ENCODE measurements at places on chromosomes 1 and 21.

GRCh38 chr1:15137809-15138208 lies 15.7 kb upstream of the TMEM51 start:
- DNase-seq: peak; percentile 14

DNA sequence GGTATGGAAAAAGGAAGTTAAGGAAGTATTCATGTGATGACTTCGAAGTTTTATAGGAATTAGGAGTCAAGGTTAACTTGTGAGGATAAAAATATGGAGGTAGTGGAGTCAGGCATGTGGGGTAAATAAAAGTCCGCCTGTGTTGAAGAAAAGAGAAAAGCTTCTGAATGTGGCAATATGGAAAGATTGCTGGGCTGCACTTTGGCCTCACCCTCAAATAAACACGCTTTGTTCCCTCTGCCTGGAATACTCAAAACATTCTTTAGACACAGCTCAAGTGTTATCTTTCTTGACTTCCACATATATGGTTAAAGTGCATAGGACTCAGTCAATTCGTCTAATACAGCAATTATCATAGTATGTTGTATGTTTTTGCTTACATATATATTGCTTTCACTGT lies 137.7 kb downstream of the PLA2G4A start:
- no peak for DNase-seq

DNA sequence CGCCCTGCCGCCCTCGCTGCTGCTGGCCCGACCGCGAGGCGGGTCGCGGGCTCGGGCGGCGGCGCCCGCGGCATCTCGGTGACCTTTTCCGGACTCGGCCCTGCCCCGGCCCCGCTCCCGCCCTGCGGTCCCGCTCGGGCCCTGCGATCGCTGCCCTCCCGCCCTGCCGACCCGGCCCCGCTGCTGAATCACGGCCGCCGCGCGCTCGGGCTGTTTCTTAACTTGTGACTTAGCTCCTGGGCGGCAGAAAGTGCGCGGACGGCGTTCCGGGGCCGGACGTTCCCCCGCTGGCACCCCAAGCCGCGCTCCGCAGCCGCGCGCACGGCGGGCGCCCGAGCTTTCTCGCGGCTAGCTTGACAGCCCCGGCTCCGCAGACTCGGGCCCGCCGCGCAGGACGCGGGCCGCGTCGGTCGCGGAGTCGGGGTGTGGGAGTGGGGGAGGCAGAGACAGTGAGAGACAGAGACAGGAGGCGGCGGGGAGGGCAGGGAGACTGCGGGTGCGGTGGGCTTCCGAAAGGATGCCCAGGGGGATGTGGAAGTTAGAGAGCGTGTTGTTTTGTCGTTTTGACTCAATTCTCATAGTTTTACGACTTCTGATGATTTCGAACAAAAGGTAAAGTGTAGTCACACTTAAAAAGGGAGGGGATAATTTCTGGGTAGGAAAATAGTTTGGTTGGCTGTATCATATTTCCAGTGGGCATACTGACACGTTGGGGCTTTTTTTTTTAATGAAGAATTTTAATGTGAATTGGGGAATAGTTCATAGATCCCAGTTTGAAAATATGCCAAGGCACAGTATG lies 49.8 kb downstream of the PRDM2 start:
- DNase-seq: peak; percentile 71

DNA sequence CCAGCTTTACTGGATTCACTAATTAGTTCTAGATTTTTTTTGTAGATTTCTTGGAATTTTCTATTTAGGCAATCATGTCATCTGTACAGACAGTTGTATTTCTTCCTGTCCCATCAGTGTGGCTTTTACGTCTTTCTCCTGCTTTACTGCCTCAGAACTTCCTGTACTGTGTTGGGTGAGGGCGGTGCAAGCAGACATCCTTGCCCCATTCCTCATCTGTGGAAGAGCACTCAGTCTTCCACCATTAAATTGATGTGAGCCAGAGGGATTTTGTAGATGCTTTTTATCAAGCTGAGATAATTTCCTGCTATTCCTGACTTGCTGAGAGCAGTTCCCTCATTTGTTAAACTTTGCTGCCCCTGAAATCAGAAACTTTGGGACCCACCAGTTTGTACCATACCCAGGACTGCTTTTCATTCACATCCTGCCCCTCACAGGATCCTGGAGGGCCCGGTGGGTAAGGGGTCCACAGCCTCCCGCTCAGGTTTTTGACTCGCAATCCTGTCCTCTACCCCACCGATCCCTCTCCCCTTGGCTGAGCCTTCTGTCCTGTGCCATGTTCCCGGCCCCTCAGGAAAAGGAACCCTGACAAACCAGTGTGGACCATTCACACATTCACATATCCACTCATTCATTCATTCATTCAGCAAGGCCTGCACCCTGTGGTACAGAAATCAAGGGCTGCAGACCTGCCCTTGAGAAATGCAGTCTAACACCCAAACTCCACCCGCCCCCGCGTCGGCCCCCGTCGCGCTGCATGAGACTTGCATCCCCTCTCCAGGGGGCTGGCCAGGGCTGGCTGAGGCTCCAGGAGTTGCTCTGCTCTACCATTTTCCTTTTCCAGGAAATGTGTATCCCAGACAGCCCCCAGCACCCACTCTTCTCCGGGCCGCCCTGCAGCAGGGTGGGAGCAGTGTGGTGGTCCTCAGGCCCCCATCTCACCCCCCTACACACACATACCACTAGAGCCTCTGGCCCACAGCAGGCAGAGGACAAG lies 246.5 kb upstream of the VAMP3 start:
- DNase-seq: no peak

- DNase-seq: no peak
These were observed 12.9 kb downstream of the AHDC1 start for GRCh38 chr1:27590917-27591508.

GRCh38 chr1:1989789-1990188 lies 13.8 kb downstream of the CFAP74 start:
- no peak for DNase-seq

GRCh38 chr21:44086636-44087425 lies 20.4 kb upstream of the PWP2 start:
- no peak for DNase-seq

DNA sequence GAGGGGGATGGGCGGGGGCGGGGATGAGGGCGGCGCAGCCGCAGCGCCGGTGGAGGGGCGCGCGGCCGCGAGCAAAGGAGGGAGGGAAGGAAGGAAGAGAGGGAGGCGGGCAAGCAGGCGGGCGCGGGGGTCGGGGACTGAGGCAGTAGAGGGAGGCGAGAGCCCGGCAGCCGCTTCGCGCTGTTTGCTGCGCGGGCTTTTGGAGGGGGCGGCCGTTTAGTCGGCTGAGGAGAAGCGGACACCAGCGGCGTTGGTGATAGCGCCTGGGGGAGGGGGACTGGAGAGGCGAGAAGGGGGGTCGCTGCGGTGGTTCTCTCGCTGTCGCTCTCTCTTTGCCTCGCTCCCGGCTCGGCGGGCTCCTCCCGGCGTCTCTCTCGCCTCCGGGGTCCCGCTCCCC lies at the start of gene HS2ST1:
HS2ST1 (plus strand) TSS at position 35 of the 397 bp plus-strand sequence.
- no peak for DNase-seq

DNA sequence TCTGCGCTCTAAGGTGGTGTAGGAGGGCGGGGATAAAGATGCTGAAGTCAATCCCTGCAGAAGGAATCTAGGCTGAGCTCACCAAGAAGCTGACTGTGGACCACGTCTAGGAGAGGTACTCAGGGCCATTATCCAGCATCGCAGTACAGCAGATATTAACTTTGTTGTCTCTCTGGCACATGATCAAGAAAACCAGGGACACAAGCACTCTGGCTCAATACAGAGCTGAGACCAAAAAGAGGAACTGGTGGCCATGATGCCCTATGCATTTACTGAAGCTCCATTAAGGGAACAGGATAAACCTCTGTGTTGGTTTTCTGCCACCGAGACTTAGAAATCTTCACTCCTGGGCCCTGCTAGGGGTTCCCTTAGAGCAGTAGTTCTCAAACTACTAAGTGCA lies 38.0 kb upstream of the ANGPTL7 start:
- DNase-seq: no peak

Data from astrocyte of the hippocampus (primary cell).